ENCODE measurements at places on chromosomes 11 and 22.

- no peak for DNase-seq
Measured at GRCh38 chr22:40323681-40324171, 22.6 kb upstream of the ADSL start.

DNA sequence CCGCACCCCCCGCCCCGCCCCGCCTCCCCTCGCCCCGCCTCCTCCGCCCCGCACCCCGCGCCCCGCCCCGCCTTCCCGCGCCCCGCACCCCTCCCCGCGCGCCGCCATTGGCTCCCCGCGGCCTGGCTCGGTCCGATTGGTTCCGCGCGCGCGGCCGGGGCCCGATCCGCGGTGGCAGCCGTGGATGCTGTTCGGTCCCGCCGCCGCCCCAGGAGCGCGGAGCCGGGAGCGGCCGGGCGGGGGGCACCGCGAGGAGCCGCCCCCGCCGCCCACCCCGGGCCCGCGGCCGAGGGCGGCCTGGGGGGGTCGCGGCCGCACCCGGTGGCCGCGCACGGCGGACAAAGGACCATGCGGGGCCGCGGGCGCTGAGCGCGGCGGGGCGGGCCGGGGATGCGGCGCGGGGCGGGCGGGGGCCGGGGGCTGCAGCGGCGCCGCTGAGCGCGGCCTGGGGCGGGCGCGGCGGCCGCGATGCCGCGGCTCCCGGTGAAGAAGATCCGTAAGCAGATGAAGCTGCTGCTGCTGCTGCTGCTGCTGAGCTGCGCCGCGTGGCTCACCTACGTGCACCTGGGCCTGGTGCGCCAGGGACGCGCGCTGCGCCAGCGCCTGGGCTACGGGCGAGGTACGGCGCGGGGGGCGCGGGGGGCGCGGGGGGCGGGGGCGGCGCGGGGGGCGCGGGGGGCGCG lies at the start of gene B4GALNT4:
B4GALNT4 (plus strand) TSS at position 164 of the 683 bp plus-strand sequence; CDS start at position 469, 305 bp downstream.
- DNase-seq, result peak; percentile 61

DNA sequence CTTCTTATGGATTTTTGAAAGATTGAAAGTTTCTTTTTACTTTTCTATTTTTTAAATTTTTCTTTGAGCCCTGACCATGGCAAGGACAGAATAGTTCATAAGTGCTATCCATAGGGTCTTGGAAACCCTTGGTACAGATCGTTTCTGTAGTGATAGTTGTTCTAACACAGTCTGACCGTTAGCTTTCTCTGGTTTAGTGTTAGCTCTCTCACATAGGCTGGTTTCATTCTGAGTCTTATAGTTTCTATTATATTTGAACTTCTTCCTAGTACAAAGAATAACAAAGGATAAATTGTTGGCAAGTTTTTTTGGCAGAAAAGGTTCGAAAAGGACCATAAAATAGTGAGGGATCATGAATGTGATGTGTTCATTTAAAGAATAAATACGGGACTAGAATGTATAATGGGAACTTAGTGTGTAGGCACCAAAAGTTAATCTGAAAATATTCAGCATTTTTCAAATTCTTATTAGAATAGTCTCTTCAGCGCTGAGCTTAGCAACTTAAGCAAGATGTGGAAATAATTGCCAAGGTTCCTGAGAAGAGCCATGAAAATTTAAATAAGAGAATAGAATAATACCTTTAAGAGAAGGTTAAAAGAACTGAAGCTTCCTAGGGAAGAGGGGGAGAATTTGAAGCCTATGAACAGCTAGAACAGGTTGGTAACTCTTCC lies 24.1 kb downstream of the FDX1 start:
- DNase-seq, result no peak

DNA sequence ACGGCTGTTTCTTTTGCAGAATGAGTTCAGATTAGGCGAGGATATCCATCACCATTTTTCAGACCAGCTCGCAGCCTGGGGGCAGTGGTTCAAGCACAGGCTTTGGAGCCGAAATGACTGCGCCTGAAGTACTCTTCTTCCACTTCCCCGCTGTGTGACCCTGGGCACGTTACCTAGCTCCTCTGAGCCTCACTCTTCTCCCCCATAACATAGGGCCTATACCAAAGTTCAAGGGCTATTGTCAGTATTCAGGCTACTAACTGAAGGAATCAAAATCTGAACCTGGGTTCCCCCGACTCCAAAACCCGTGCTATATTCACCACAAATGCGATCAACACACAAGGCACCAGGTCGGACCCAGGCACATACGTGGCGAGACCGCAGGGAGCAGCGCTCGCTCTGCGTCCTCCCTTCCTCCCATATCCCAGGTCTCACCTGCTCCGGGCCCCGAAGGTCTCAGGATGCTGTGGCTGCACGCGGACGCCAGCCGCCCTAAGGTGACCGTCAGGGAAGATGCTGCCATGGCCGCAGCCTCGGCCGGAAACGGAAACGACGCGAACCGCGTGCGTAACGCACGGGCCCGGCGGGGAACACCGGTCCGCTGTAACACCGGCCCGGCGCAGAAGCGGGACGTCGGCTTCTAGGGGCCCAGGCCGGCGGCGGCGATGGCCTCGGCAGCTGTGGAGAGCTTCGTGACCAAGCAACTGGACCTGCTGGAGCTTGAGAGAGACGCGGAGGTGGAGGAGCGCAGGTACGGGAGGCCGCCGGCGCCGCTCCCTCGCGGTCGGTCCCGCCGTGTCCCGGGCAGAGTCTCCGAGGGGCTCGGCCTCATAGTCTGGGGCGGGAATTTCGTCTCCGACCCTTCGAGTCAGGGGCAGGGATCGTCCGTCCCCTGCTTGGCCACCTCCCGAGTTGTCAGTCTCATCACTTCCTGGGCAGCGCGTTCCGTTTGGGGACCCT lies at the start of the genes IGHMBP2 and MRPL21:
IGHMBP2 (plus strand) TSS at position 604 of the 960 bp plus-strand sequence; CDS start at position 666, 62 bp downstream.
MRPL21 (minus strand) TSS at position 545 of the 960 bp plus-strand sequence; CDS start at position 523, 22 bp downstream.
- DNase-seq, result peak; percentile 91

- peak; percentile 68 for DNase-seq
Measured at GRCh38 chr11:47924184-47924691, 56.1 kb upstream of the PTPRJ start.
